T-cell (primary cell): ENCODE measurements at places on chromosomes 1 and 21. TPM values are rescaled to one million over a fixed set of nuclear protein-coding genes. Genes with fewer than 3 reads are reported as not detected.

DNA sequence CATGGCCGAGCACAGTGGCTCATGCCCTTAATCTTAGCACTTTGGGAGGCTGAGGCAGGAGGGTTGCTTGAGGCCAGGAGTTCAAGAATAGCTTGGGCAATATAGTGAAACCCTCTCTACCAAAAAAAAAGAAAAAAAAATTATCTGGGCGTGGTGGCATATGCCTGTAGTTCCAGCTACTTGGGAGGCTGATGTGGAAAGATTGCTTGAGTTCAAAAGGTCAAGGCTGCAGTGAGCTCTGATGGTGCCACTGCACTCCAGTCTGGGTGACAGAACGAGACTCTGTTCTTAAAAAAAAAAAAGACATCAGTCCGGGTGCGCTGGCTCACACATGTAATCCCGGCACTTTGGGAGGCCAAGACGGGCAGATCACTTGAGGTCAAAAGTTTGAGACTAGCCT, 251.2 kb upstream of the CACYBP start:
- no peak overlapping the region for H3K4me3 ChIP-seq
- H3K27ac ChIP-seq, result no peak overlapping the region
- no peaks in the 10 kb centered on the region for H3K27me3 ChIP-seq
- H3K4me1 ChIP-seq, result no peaks in the 10 kb centered on the region
- DNase-seq, result no peak

GRCh38 chr21:18373606-18374005, 30.0 kb downstream of the TMPRSS15 start:
- H3K36me3 ChIP-seq, result no peaks in the 10 kb centered on the region
- no peak for DNase-seq
- no peaks in the 10 kb centered on the region for H3K4me1 ChIP-seq
- H3K27me3 ChIP-seq, result no peaks in the 10 kb centered on the region
- no peak overlapping the region for H3K27ac ChIP-seq

Gene NUAK2
- total RNA-seq, result 32.7 TPM

Gene CD1D
- total RNA-seq, result 0.22 TPM

- H3K4me3 ChIP-seq, result no peak overlapping the region
- no peak overlapping the region for H3K27ac ChIP-seq
Observed at GRCh38 chr1:227906550-227907071, 41.1 kb downstream of the WNT9A start.

Gene AMY1C
- total RNA-seq, result not detected

- H3K27ac ChIP-seq, result no peak overlapping the region
- no peak for DNase-seq
- H3K36me3 ChIP-seq, result no peaks in the 10 kb centered on the region
- no peaks in the 10 kb centered on the region for H3K4me1 ChIP-seq
- H3K4me3 ChIP-seq, result no peak overlapping the region
Observed at GRCh38 chr1:30665216-30666010, 58.0 kb downstream of the MATN1 start.
